ENCODE measurements at places on chromosomes 1 and 21.
A peak's percentile ranks its signal among the peaks of the same experiment; 100 is the strongest.

GRCh38 chr1:165287781-165288180 lies 68.7 kb downstream of the LMX1A start:
- no peak for DNase-seq

DNA sequence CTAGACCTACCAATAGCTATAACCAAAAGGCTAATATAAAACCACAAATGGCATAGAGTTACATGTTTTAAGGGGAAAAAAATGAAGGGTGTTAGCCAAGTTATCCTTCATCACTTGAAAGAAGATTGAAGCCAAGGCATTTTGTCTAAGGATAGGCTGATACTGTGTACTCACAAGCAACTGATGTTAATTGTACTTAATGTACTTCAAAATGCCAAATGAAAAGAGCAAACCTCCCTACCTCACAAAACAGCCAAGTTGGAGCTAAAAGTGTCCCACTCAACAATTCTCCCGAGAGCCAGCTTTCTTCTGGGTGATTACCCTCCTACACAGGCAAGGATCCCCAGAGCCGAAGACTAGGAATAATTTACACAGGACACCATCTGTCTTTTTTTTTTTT lies 4.4 kb upstream of the IGSF3 start:
- DNase-seq, result no peak

GRCh38 chr1:218304281-218305039 lies 19.4 kb downstream of the RRP15 start:
- peak; percentile 71 for DNase-seq

- peak; percentile 76 for DNase-seq
Observed at GRCh38 chr1:66503841-66504470, 30.0 kb upstream of the SGIP1 start.

DNA sequence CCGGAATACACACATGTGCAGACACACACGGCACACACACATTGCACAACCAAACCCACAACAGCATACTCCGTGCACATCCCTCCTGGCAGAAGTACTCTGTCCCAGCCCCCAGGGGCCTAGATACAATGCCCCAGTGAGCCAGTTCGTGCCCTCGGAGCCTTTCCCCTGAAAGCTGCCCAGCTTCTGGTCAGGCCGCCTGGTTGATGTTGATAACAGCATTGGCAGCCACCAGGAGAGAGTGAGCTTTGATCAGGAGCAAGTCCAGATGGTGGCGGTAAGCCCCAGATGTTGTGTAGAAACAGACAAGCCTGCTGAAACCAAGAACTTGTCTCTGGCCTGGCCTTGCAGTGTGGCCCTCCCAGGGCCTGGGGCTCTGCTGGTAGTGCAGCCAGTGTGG lies 109.1 kb downstream of the GRIK3 start:
- DNase-seq, result no peak

GRCh38 chr1:99986656-99987225 lies 16.9 kb downstream of the SLC35A3 start:
- no peak for DNase-seq

GRCh38 chr1:117120774-117121588 lies 568 bp downstream of the TRIM45 start:
- no peak for DNase-seq

- DNase-seq, result no peak
Observed at GRCh38 chr1:105326886-105327285, 1577.2 kb downstream of the AMY1C start.

GRCh38 chr21:42847051-42847707 lies 32.2 kb downstream of the WDR4 start:
- no peak for DNase-seq

GRCh38 chr21:22351076-22351475 lies 1352.9 kb downstream of the NCAM2 start:
- DNase-seq, result no peak

DNA sequence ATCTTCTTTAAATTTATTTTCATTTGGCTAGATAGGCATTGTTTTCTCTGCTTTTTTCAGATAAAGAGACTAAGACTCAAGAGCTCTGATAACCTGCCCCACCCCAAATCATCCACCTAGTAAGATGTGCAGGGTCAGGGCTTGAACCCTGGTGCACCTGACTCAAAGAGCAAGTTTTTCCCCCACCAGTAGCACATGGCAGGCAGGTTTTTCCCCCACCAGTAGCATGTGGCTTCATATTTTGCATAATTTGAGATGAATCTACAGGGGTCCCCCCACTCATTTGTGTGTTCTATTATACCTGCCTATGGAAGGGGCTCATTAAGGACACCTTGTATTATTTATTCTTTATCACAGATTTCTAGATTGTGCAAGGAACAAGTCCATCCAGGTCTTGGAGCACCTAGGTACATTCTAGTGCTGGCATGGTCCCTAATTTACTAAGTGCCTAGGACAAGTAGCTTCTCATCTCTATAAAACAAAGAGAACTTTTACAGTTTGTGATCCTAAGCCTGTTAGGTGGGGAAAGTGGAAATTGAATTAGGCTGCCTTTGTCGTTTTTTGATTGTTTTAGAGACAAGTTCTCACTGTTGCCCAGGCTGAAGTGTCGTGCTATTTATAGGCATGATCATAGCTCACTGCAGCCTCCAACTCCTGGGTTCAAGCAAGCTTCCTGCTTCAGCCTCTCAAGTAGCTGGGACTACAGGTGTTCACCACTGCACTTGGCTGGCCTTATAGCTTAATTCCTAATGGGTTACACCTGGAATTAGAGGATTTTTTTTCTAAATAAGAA lies 13.2 kb upstream of the CTSE start:
- DNase-seq, result no peak

DNA sequence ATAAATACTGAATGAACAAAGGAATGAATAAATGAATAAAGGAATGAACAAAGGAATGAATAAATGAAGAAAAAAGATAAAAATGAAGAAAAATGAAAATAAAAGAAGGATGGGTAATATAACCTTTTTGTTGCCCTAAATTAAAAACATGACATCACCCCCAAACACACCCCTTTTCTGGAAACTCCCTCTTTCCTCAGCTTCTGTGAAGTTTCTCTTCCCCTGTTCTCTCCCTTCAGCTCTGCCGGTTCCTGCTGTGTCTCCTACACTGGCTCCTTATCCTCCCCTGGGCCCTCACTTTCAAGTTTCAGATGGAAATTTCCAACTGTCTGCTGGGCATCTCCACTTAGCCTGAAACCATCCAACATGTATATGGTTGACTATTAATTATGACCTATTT lies 37.9 kb downstream of the RAB3B start:
- DNase-seq, result no peak

GRCh38 chr21:41431788-41432548 lies 5.9 kb downstream of the MX1 start:
- no peak for DNase-seq

- DNase-seq, result peak; percentile 43
Observed at GRCh38 chr1:6785728-6786505, 663 bp downstream of the CAMTA1 start.

DNA sequence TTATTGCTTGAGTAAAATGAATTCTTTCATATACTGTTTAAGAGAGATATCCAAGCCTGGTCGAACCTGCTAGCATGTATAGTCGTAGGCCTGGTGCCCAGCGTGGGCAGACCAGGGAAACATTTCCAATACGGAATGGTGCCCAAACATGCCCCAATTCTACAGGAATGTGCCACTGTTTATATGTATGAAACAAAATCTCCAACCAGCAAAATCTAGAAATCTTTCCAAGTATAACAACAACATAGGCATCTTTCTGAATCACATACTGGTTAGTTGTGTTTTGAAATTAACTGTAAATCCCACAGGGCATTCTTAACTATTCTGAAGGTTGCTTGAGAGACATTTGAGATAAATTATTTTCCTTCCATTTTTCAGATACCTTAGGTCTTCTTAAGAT lies 17.0 kb upstream of the ABCD3 start:
- no peak for DNase-seq

- peak; percentile 87 for DNase-seq
Observed at GRCh38 chr1:184161071-184161698, 109.7 kb downstream of the TSEN15 start.

- DNase-seq, result no peak
Observed at GRCh38 chr1:209134001-209134400, 449.5 kb upstream of the CAMK1G start.

DNA sequence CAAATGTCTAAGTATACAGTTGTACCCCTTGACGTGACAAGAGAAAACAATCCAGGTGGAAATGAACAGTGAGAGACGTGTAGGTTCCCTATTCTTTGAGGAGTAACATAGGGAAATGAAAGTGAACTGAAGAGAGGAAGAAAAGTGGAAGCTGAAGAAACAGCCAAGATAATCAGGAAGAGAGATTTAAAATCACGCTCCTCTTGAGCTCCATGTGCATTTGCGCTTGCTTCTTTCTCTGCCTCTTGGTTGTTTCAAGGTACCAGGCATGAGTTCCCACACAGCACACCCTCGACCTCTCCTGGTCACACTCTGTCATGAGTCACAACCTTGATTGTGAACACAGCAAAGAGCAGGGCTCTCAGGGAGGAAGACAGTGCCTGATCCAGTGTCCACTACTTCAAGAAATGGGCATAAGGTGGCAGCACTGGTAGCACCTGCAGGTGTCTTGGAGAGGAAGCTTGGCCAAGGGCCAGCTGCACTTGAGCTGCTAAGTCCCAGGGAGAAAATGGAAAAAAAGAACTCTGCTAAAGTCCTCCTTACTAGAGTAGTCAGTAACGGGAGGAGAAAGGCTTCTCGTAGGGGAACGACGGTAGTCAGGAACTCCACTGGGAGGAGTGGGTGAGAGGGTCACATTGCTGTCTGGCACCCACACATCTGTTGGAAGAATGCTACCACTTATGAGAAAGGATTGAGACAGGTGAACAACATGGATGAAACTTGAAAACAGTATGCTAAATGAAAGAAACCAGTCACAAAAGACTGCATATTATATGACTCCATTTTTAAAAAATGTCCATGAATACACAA lies 18.3 kb upstream of the ARID1A start:
- DNase-seq, result peak; percentile 56

- no peak for DNase-seq
Observed at GRCh38 chr1:196143602-196144342, 464.5 kb downstream of the KCNT2 start.

- no peak for DNase-seq
Observed at GRCh38 chr1:8965121-8965820, 19.6 kb downstream of the CA6 start.

DNA sequence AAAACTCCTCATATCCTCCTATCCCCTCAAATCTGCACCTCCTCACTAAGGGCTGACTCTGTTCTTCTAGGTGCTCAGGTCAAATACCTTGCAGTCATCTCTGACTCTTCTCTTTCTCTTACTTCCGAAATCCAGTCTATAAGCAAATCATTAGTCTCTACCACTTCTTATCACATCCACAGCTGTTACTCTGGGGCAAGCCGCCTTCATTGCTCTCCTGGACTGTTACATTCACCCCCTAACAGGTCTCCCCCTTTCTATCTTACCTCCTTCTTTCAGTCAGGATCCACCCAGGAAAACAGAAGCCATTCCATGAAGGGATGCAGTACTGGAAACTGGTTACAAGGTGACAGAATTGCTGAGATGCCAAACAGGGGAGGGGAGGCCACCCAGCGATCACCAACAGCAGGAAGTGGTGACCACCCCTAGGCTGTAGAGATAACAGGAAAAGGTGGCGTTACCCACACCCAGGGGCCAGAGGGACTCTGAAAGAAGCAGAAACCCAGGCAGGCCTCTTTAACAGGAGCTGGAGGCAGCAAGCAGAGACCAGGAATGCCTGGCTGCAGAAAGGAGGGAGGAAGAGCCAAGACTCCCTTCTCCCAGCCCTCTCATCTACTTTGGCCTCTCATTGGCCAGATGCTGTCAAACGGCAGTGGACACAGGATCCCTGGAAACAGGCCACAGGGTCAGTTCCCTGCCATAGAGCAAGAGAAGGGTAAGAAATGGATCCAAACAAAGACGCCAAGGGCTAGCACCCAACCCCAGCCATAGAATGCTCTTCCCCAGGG lies 55.5 kb upstream of the FOXO6 start:
- no peak for DNase-seq

- DNase-seq, result no peak
Observed at GRCh38 chr1:50645139-50645538, 221.9 kb upstream of the DMRTA2 start.

DNA sequence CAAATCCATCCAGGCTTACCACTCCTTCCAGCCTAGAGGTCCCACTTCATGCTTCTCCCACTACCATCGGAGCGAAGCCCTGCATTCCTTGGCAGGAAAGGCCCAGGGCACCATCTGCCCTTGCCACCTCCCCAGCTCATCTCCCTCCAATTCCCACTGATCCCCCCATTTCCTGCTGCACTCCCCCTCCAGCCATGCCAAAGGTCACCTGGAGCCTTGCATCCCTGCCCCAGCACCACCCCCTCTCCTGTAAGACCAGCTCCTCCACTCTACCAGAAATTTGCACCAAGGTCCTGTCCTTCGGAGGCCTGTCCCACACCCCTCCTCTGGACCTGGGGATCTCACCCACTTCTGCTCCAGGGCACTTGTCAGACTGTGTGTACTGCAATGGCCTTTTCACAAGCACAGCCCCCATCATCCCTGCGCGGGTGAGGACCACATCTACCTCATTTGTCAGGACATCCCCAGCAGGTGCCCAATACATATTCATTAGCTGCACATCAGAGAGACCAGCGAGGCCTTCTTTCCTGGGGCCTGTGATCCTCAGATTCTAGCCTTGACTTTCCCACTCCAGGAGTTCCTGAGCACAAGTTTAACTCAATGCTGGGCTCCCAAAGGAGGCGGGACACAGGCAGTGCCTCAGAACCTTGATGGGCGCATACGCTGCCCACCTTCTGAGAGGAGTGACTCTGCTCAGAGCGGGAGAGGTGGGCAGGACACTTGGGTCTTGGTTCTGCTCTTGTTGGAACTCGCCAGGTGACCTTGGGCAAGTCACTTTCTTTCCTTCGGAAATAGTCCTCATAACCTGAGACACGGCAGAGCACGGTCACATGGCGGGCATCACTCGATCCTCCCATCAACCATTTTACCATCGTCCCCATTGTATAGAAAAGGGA lies 49.9 kb upstream of the EDN2 start:
- no peak for DNase-seq

DNA sequence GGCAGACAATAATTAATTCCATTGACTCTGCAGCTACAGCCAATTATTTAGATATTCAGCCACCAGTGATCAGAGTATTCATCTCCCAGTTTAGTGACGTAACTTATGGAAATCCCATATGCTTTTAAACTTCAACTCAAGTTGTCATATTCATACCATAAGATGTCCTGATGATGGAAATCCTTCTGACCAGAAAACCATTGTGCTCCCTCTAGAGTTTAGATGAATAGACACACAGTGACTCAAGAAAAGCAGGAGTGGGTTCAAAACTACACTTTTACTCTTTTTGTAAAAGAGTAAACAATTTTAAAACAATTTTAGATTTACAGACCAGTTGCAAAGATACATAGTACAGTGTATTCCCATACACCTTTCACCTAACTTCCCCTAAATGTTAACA lies 463.7 kb downstream of the KCNT2 start:
- DNase-seq, result no peak

DNA sequence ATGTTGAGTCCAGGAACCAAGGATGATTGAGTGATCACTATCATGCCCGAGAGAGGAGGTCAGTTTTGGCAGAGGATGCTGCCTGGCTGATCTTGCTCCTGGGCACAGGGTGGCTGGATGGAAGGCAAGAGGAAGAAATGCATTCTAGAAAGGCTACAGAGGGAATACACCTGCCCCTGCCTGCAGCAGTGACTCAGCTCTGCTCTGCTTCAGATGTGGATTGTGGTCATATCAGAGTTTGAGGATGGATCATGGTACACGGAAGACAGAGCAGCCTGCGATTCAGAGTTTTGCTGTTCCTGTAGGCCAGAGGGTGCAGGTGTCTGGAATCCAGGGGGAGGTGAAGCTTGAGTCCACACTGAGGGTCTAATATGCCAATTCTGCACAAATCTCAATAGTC lies 37.2 kb downstream of the PCP4 start:
- no peak for DNase-seq

- DNase-seq, result no peak
Observed at GRCh38 chr1:182869241-182869666, 30.1 kb downstream of the DHX9 start.

Data from fibroblast of skin of right biceps (primary cell).